ENCODE measurements at places on chromosomes 3 and 15.

GRCh38 chr3:101978348-101978747 lies 129.0 kb downstream of the NFKBIZ start:
- DNase-seq = no peak

- no peak for DNase-seq
Observed at GRCh38 chr3:186526256-186526606, 17.9 kb downstream of the CRYGS start.

DNA sequence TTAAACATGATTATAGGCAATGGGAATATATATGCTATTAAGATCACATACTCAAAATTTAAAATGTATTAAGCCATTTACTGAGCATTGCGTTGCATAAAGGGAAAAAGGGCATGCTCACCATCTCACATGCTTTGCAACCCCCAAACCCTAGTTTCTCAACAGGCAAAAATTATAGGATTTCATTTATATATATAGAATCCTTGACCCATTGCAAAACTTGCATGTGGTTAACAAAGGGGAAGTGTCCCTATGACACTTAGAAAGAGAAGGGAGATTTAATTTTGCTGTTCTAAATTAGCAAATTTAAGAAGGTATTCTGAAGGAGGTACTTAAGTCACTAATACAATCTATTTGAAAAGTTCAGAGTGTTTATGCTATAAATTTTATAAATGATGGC lies 837.8 kb downstream of the DIPK2A start:
- DNase-seq = no peak

DNA sequence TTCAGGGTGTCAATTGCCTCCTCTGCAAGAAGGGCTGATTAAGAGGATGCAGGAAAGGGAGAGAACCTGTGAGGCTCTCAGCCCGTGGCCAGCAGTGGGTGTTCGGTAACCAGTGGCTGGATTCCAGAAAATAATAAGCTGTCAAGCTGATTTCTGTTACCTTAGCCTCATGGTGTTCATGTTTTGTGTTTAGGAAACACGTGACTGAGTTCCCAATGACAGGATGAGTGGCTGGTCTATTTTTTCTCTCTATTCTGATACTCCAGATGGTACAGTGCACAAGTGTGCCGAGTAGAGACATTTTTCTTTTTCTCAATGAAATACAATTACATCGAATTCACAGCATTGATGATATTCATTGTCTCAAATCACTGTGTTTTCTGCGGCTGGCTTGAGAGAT lies 43.6 kb downstream of the EDEM1 start:
- no peak for DNase-seq

GRCh38 chr3:122695927-122696561 lies 15.4 kb downstream of the PARP14 start:
- DNase-seq = no peak

DNA sequence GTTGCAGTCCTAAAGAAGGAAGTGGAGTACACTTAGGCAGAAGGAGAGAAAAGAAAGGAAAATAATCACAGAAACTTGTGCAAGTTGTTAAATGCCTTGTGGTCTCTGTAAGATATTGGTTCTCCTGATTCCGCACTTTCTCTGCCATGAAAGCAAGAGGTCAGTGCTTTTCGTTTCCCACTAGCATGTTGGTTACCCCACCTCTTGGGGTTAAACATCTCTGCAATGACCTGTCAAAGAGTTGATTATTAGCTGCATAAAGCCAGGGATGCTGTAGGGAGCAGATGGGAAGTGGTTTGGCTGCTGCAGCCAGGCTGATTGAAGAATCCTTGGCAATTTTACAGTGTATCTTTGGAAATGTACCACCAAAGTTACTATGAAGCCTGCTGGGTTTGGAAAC lies 33.3 kb downstream of the ZNF609 start:
- DNase-seq = no peak

GRCh38 chr15:90881978-90882721 lies 2.2 kb upstream of the FES start:
- no peak for DNase-seq

DNA sequence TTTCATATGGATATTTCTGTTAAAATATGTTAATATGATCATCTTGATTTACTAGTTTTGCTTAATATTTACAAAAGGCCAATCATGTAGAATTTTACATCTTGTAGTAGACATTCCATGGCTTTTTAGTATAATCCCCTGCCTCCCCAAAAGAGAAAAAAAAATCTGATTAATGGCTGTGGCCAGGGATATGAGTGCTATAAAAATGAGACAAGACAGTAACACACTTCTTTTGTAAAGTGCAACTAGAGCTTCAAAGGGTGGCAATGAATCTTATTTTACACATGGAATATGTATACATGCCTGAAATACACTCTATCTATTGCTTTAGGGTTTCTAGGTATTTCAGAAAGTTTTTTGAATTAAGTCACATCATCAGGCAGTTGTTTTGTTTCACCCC lies 112.2 kb upstream of the NANOGP8 start:
- no peak for DNase-seq

GRCh38 chr3:1971780-1972179 lies 126.9 kb upstream of the CNTN4 start:
- no peak for DNase-seq

DNA sequence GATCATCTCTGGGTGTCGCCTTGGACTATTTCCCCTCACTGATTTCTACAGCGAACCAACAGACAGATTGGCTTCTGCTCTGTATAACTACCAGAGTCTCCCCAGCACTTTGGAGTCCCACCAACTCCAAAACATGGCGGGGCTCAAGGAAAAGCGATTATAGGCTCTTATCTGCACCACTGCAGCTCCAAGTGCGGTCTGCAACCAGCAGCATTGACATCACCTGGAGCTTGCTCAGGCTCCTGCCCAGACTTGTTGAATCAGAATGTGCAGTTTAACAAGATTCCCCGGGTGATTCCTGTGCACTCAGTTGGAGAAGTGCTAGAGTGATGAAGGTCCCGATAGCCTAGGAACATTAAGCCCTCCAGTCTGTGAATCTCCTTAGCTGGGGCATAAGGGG lies 9.0 kb downstream of the CCK start:
- no peak for DNase-seq

DNA sequence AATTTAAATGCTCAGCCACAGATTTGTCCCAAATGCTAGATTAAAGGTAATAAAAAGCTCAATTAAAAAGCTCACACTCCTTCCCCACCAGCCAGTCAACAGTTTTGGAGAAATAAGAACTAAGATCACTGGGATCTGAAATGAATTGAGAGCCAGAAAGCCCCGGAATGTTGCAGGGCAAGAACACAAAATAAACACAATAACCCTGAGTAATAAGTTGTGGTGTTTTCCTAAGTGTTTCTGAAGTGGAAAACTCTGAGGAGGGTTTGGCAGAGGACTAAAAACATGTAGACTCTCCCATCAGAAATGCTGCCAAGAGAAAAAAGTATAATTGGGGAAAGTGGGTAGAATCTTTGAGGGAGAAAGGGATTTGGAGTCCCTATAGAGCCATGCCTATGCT lies 127.8 kb downstream of the ABI3BP start:
- no peak for DNase-seq

- no peak for DNase-seq
Observed at GRCh38 chr3:32153414-32154204, 47.2 kb downstream of the GPD1L start.

DNA sequence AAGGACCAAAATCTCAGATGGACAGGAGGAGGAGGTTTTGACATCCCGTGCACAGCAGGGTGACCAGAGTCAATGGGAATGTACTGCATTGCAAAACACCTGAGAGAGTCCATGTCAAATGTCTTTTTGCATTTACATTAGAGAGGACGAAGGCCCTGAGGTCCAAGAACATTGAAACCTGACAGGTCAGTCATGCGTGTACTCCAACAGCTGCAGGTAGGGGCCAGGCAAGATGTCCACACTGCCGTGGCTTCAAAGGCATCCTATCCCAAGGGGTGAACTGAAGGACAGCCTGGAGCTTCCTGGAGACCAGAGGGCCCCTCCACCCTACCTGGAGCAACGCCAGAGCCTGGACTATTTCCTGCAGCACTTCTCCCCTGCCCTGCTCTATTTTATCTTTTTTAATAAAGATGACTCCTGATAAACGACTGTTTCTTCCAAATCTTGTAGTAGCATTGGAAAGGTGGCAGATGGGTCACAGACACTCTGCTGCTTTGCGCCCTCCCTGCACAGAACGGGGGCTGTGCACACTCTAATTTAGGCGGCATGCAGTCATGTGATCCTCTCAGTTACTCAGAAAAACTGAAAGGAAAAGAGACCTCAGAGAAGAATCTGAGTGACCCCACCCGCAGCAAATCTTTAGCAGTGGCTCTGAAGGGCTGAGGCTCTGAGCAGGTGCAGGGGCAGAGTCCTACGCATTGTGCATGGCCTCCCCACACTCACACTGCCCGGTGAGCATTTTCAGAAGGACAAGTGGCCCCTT lies 68.2 kb downstream of the HMCES start:
- no peak for DNase-seq

- no peak for DNase-seq
Observed at GRCh38 chr3:17411157-17411877, 331.1 kb downstream of the TBC1D5 start.

DNA sequence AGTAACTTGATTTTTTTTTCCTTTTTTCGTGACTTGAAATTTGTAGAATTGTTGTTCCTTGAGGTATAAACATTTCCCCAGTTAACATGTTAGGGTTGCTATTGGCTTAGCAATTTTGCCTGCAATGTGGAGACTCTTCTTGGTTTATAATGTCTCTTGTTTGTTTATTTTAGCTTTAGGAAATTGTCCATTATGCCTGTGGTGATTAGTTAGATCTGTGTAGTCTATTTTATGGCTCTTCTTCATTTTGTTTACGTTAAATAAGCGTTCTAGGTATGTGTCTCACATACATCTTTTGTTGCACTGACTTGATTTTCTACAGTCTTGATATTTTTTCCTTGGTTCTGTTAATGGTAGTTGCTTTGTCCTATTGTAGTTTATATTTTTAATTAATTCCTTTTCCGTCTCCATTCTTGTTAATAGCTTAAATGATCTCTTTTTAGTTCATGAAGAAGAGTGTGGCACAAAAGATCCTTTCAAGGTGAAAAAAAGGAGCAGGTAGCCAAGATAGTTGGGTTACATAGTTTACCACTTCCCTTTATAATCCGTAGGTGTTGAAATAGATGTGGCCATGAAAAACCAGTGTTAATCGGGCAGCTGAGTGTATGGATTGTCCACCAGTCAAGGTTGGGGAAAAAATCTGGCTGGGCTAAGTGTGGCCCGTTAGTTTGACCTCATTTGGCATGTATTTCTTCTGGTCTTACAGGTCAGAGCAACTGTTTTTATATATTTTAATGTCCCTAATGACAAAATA lies 12.1 kb downstream of the IQGAP1 start:
- no peak for DNase-seq

- DNase-seq = no peak
Observed at GRCh38 chr3:128286691-128287090, 133.4 kb downstream of the EEFSEC start.

GRCh38 chr15:64634576-64635498 lies 140.6 kb downstream of the RBPMS2 start:
- DNase-seq = peak; percentile 59

DNA sequence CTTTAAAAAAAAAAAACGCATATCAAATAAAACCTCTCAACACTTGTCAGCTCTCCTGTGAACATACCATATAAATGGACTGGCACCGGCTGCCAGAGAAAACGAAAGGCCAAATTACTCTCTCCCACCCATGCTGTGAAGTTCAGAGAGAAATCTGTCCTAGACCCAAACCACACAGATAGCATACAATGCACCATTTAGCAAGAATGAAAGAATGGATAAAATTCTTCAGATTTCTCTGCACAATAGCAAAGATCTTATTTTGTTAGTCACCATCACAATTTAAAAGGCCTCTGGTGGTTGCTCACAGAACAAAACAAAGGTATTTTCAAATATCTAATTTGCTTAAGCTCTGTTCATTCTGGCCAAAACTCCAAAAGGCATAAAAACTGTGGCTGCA lies 93.9 kb upstream of the BHLHE40 start:
- DNase-seq = no peak

- DNase-seq = no peak
Observed at GRCh38 chr15:47726399-47726823, 9.1 kb downstream of the SEMA6D start.

DNA sequence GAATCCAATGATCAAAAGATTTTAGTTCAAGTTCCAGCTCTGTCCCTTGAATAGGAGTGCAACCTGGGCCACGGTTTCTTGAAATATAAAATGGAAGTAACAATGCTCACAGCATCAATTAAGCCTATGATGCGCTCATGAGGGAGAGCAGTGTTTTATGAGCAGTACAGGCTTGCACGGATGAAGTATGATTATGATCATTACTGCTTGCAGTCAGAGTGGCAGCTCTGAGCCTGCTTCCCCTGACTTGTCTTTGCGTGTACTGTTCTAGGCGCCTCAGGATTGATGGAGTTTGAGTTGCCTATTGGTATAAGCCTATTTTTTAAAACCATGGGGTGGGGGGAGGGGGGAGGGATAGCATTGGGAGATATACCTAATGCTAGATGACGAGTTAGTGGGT lies 37.0 kb downstream of the ITGB5 start:
- no peak for DNase-seq

DNA sequence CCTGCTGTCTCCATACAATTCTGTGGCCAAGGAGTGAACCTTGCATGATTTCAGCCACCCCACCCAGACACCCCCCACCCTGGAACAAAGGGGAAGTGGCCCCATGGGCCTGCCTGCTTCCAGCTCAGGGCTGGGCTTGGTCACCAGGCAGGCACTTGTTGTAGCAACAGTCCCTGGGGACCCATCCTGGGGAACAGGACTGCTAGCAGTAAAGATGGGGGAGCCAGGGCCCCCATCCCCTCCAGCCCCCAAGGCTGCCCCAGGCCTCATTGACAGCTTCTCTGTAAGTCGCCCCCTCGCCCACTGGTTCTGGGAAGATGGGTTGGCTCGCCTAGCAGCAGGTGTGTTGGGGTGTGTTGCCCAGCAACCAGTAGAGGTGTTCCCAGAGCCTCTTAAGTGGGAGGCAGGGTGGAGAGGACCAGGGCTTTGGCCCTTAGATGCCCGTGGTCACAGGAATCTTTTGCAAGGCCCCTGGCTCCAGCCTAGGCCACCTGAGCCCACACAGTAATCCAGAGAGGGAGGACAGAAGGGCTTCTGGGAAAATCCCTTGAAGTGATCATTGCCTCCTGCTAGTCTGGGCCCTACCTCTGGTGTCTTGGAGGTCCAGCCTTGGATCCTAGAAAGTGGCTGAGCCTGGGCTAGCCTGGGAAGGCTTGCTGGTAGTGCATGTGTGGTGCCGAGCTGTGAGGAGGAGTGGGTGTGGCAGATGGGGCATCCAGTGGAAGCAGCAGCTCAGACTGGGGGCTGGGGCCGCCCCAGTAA lies 48.9 kb downstream of the CYP11A1 start:
- DNase-seq = no peak

GRCh38 chr3:120460181-120460790 lies 9.5 kb upstream of the FSTL1 start:
- no peak for DNase-seq

- DNase-seq = no peak
Observed at GRCh38 chr3:47238017-47238416, 44.6 kb downstream of the KIF9 start.
